Activated CD8-positive, alpha-beta memory T cell treated with anti-CD3 and anti-CD28 coated beads for 24 hours (primary cell): ENCODE measurements at places on chromosomes 7 and 10.
A peak's percentile ranks its signal among the peaks of the same experiment; 100 is the strongest.

- DNase-seq = no peak
Measured at GRCh38 chr7:2052657-2053048, 180.1 kb downstream of the MAD1L1 start.

- no peak for DNase-seq
Measured at GRCh38 chr7:2159176-2159520, 73.6 kb downstream of the MAD1L1 start.

DNA sequence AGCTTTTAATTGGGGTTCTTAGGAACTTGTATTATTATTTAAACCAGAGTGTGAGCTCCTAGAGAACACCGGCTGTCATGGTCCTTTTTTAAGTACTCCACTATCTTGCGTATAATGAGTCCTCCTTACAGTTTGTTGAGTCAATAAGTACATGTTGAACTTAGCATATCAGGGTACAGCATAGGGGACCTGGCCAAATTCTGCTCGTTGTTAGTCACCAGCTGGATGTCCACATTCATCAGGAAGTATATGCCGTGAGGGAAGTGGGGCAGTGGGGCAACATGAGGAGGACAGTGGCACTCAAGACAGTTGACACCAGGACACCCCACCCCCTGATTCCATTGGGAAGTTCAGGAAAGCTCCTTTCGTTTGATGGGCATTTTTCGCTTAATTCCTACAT lies 16.6 kb downstream of the RPP30 start:
- DNase-seq = no peak

GRCh38 chr10:124642088-124642710 lies 102.0 kb downstream of the FAM53B start:
- no peak for DNase-seq

DNA sequence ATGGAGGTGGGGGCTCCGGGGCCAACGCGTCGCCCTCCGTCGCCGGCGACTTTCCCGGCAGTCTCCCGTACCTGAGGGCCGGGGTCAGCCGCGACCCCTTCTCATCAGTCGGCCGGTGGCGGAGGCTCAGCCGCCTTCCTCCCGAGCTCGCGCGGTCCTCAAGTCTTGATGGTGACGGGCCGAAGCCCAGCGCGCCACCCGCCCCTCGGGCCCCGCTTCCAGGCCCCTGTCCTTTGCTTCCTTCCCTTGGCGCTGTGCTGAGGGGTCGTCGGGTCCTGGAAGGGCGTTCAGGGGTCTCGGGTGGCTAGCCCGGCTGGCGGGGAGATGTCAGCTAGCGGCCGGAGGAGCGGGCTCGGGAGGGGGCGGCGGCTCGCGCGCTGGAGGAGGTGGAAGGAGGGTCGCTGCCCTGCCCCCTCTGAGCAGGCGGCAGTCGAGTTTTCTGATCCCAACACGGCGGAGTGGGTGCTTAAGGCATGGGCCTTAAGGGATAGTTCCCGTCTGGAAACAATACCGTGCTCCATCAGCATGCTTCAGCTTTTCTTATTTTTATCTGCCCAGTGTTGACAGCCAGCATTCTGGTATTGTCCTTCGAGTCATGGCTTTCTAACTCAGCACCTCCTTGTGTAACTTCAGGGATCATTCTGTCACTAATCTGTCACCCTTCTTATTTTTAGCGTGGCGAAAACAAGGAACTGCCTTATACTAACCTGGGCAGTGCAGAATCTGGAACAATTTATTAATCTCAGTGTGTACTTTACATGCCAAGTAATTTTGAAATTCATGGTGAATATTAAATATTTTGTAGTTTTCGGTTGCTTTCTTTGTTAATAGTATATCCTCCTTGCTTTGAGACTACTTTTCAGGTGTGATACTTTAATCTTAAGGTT lies 748 bp downstream of the PHTF2 start:
- peak; percentile 66 for DNase-seq

- DNase-seq = no peak
Measured at GRCh38 chr10:35498693-35499092, 106.4 kb upstream of the GJD4 start.
